ENCODE measurements at places on chromosomes 5 and 9.

DNA sequence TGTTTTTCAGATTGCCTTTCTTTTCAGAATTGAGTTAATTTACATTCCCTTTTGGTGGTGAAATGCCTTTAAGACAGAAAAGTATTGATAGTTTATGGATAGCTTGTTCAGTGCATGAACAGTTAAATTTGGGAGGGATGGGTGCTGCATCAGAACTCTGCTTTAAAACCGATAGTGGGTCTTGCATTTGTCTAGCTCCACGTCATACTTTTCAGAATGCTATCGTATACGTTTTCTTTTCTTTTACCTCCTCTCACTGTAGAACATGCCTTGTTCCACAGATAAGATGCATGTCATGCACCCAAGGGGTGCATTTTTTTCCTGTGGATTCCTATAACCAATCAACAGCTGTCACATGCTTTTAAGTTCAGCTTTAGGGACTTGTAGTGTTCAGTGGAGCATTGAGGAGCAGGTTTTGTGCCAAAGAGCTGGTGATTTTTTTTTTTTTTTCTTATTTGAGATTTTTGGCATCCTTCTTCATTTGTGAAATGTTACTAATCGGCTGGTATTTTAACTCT lies 2.3 kb downstream of the SLC44A1 start:
- DNase-seq = no peak

DNA sequence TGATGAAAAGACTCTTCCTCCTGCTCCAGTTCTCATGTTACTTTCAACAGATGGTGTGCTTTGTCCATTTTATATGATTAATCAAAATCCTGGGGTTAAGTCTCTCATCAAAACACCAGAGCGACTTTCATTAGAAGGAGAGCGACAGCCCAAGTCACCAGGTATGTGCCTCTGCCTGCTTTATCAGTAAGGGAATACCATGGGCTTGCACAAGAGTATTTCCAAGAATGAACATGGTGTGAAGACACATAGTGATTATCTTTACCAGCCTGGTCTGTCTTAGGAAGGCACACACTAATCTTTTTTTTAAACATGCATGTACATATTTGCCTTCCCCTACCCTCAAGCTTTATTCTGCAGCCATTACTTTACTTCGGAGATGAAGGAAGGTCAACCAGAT lies 15.2 kb downstream of the NUP214 start:
- no peak for DNase-seq

DNA sequence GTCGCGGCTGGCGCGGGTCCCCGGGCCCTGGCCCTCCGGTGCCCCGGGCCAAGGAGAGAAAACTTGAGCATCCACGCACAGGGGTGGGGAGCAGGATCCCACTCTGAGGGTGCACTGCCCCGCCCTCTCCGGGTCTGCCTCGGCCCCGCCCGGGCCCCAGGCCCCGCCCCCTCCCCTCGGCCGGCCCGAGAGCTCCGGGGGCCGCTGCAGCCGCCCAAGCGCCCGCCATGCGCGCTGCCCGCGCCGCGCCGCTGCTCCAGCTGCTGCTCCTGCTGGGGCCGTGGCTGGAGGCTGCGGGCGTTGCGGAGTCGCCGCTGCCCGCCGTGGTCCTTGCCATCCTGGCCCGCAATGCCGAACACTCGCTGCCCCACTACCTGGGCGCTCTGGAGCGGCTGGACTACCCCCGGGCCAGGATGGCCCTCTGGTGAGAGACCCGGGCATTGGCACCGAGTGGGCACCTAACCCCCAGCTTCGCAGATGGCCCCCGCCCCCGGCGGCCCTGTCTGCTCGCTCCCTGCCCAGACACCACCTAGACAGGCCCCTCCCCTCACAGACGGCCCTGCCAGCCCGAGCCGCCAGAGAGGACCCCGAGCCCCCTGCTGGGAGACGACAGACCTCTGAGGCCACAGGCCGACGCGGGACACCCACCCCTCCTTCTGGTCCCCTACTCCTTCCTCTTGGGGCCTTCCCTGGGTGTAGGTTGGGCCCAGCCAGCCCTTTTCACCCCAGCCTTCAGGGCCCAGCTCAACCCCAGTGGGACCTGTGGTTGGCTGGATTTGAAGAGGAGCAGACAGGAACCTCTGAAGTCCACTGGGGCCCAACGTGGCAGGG lies at the start of gene CERCAM:
TSS of gene CERCAM (plus strand) at position 207 of the 831 bp plus-strand sequence. CDS start at position 228, 21 bp downstream.
- peak; percentile 90 for DNase-seq

GRCh38 chr5:179257176-179257682 lies 88.0 kb downstream of the ADAMTS2 start:
- DNase-seq = no peak

DNA sequence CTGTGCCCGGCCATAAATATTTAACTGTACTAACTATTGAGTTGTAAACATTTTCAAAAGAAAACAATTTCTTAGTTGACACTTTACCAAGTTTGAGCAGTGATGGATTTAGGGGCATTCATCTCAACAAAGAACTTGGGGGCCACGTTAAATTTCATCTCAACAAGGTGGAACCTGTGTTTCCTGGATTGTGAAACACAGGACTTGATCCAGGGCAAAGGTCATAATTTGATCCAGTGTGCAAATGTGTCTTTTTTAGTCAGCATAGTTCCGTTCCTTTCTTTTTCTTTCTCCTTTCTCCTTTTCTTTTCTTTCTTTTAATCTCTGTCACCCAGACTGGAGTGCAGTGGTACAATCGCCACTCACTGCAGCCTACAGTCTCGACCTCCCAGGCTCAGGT lies 3.1 kb downstream of the GFRA3 start:
- no peak for DNase-seq

DNA sequence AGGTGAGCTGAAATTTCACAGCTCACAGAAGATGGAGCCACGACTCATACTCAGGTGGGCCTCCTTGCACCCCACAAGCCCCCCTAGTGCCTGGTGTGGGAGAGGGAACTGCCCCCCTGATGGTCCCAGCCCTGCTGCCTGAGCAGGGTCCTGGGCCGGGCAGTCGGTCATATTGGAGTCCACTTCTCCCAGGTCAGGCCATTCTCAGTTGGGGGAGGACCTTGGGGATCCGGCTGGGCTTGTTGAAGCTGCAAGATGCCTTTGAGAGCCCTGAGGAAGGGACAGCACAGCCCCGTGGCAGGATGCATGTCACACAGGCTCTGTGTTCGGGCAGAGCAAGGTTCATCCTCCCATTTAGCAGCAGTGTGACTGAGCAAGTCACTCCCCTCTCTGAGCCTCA lies 56.6 kb downstream of the ERGIC1 start:
- DNase-seq = no peak

DNA sequence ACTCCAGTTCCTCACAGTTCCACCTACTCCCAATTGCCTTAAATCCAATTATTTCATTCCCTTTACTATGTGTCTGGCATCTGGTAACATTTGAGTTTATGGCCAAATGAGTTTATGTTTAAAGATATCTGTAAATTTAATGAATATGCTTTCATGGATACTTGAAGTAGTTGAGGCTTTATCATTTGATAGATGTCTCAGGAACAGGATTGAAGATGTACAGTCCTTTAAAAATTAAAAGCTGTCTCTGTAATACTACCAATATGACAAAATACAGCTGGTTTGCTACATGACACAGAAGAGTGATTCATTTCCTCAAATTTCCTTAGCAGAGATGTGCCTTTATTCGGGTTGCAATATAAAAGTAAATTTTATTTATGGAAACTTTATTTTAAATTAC lies 2326.0 kb upstream of the ACO1 start:
- DNase-seq = no peak

- no peak for DNase-seq
Measured at GRCh38 chr5:115657125-115657880, 31.5 kb upstream of the TMED7 start.

DNA sequence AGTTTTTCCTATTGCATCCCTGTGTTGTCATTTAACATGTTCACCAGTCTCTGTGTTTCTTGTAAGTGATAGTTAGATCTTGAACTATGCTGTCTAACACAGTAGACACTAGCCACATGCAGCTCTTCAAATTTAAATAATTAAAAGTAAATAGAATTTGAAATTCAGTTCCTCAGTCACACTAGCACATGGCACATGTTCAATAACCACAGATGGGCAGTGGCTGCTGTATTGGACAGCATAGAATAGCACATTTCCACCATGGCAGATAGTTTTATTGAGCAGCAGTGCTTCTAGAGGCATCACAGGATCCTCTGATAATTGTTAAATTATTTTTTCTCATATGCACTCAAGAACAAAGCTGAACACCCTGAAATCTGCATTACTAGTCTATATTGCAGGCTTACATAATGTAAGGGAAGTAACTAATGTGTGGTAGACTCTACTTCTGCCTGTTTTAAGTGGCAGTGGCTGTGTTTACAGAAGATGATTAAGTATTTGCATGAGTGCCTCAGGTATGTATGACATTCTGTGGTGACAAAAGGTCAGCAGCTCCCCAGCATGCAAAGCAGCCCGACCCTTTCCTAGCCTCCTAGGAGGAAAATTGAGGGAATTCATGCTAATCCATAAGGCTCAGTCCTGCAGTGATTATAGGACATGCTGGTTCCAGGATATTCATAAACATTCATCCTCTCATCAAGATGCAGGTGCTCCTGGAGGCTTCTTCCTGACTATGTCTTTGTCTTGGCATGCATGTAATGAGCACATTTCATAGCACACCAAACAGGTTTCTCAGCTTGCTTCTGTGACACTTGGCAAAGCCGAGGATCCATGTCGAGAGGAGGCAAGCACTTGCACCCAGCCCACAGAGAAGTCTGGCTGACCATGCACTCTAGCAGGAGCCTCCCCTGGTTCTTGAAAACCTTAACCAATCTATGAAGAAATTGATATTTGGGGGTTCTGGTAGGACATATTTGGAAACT lies 45.5 kb downstream of the SH3RF2 start:
- DNase-seq = peak; percentile 56

- no peak for DNase-seq
Measured at GRCh38 chr9:117253261-117253660, 161.6 kb downstream of the ASTN2 start.

- DNase-seq = no peak
Measured at GRCh38 chr9:117616431-117616831, 87.8 kb upstream of the TLR4 start.

GRCh38 chr5:163401271-163401670 lies 36.1 kb upstream of the CCNG1 start:
- no peak for DNase-seq

DNA sequence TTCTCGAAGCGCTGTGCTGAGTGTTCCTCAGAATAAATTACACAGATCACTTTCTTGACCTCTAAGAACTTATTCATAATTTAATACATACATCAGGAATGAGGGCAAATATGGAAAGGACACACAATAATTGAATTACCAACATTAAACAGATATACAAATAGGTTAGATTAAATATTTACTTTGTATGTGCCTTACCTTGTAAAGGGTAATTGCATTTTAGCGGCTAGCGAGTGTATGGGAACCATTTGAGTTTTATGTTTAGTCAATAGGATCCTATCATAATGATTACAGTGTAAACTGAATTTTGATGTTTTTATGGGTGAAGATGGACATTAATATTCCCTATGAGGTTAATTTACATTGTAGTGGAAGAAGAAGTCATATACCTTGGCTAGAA lies 1187.1 kb upstream of the WWC1 start:
- no peak for DNase-seq

DNA sequence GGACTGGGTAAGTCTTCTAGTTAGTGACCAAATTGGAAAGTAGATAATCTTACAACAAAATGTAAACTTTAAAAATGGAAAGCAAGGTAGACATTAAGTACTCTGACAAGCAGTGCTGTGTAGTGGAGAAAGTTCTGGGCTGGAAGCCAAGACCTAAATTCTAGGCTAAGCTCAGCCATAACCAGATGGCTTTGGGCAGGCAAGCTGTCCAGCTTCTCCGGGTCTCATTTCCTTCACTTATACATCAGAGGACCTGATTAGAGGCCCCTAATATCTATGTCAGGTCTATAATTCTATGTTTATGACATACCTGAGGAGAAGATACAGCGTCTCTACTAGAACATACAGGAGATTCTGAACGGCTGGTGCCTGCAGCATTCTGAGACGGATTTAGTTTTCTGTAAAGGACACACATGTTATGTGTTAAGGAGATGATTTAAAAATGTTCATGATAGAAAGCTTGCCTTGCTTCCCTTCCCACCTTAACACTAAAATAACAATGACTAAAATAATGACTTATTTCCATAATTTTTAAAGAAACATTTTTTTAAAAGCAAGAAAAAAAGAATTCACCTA lies 61.2 kb downstream of the ELL2 start:
- no peak for DNase-seq

- DNase-seq = no peak
Measured at GRCh38 chr5:3129252-3129651, 377.8 kb upstream of the IRX2 start.

DNA sequence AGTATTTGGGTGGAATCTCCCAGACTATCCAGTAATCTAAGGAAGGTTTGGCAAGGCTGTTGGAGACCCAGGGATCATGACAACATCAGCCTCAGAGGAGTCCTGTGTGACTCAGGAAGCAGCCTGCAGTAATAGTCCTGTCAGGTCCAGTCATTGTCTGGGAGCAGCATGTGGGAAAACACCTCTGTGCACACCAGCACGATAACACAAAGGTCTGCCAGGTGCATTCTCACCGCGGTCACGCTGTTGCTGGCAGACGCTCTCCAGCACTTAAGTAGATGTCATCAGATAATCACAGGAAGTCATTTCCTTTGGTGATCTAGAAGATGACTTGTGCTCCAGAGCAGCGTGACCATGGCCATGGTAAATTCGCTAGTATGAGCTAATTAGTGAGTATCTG lies 99.2 kb upstream of the IQGAP2 start:
- no peak for DNase-seq

- DNase-seq = no peak
Measured at GRCh38 chr5:160824301-160825001, 27.6 kb downstream of the ATP10B start.

DNA sequence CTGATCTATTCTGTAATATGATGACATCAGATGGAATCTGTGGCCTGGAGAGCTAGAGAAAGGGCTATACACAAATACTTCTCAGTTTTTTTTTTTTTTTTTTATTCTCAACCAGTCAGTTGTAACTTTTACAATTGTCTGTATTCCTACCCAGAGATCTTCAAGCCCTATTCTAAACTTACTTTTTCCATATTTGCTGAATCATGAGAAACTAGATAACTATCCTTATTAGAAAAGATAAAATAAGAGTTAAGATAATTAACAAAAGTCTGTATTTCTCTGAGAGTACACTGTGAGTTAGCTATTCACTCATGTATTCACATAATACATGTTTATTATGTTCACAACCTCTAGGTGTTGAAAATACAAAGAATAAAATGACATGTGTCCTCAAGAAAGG lies 1575.9 kb downstream of the EFNA5 start:
- no peak for DNase-seq

- DNase-seq = peak; percentile 88
Measured at GRCh38 chr9:131227112-131227958, 49.0 kb downstream of the FAM78A start.

DNA sequence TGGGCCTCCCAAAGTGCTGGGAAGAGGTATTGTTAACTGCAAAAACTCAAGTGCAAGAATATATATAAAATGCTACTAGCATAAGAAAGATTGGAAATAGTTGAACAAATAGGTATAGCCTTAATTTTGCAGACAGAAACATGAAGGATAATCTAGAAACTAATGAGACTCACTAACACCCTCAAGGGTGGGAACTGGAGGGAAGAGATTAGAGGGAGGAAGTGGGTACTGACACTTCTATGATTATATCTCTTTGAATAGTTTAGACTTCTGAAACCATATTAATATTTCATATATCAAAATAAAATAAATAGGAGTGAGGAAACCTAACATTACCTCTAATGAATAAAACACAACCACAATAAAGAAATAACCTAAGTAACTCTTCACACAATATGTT lies 23.0 kb downstream of the AUH start:
- DNase-seq = no peak

Measured in lower leg skin (tissue), 4 donors.